ENCODE measurements at places on chromosomes 12 and 14.

DNA sequence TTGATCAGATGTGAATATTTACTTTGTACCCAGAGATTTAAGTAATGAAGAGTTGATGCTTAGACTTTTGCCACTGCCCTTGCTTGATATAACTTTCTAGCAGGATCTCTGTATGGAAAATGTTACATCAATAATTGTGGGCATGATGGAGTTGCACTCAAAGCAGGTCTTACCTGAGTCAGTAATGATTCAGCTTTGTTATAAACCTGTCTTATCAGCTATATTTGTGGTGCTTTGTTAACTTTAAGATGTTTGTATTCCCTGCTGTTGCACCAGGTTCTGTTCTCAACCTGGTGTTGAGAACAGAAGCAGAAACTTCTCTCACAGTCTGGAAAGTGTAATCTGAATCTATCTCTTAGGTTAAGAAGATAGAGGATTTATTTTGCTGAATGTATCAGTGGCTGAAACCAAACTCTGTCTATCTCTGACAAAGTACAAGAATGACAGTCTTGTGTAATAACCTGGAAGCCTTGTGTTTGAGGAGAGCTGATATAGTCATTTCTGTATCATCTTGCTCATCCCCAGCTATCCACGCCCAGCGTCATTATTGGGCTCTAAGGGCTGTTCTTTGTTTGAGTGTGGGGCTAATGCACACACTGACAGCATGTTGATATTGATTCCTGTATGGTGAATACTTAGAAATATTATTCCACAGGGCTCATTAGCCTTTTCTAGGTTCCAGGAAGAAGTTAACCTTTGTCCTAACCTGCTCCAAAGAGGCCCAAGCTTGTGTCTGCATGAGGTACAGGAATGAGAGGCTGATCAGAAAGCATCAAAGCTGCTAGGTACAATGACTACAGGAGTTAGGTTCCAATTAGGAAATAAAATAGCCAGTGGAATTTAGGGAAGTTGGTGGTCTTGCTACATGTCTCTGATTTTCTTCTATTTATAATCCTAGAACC lies 3.6 kb downstream of the AKAP6 start:
- no peak for DNase-seq

- DNase-seq: no peak
These were observed 1.9 kb downstream of the SRGAP1 start for GRCh38 chr12:63846238-63846967.

DNA sequence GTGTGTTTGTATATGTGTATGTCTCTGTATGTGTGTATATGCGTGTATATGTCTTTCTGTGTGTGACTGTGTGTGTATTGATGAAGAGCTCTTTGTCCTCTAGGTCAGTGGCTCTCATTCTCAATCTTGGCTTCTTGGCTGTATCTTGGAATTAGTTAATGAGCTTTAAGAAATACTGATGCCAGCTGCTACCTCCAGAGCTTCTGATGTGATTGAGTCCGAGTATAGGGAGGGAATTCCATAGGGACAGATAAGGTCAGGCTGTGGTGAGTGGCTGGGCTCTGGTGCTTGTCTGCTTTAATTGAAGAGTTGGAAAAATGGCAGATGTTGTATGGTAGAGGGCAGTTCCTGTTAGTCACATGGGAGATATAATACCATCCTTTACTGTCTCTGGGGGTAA lies 140.1 kb downstream of the C12orf75 start:
- DNase-seq: no peak

DNA sequence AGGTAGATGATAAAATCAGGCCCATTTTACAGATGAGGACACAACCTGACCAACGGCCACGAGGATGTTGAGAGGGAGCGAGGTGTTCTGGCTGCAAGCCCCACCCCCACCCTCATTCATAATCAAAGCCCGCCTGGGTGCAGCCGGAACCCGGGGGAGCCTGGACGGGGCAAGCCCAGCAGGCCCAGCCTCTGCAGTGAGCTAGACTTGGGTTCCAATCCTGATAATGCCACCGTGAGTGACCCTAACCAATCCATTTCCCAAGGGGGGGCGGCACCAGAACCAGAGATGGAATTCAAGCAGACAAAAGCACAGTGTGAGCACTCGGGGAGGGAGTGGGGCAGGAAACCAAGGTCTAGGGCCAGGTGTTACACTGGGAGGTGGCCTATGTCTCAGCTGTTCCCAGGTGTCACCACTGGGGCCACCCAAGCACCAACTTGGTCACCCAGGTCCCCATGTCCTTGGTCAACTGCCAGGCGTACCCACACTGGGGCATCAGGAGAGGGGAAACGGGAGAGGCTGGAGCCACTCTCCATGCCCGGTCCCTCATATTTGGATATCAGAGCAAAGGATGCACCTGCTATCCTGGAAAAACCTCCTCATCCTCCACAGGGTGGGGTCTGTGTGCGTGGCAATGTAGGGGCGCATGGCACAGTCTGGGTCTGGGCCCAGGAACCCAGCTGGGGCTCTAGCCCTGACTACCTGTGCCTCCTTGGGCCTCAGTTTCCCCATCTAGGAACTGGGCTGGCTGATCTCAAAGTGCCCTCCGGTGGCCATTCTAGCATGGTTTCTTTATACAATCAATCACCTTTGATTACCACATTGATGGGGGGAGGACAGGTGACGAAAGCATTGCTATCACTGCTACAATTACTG lies 58.4 kb downstream of the FAM222A start:
- DNase-seq: no peak

GRCh38 chr12:113505941-113506340 lies 34.3 kb upstream of the LHX5 start:
- no peak for DNase-seq

GRCh38 chr12:56374726-56375597 lies 12.3 kb upstream of the APOF start:
- DNase-seq: no peak

DNA sequence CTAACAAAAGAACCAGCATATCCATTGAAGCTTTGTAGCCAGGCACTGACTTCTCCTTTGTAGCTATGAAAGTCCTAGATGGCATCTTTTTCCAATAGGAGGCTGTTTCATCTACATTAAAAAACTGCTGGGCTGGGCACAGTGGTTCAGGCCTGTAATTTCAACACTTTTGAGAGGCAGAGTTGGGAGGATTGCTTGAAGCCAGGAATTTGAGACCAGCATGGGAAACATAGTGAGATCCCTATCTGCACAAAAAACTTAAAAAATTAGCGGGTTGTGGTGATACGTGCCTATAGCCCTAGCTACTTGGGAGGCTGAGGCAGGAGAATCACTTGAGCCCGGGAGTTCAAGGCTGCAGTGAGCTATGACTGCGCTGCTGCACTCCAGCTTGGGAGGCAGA lies 167.7 kb downstream of the CALM1 start:
- DNase-seq: no peak

GRCh38 chr12:32522331-32523221 lies 123.2 kb downstream of the FGD4 start:
- no peak for DNase-seq

DNA sequence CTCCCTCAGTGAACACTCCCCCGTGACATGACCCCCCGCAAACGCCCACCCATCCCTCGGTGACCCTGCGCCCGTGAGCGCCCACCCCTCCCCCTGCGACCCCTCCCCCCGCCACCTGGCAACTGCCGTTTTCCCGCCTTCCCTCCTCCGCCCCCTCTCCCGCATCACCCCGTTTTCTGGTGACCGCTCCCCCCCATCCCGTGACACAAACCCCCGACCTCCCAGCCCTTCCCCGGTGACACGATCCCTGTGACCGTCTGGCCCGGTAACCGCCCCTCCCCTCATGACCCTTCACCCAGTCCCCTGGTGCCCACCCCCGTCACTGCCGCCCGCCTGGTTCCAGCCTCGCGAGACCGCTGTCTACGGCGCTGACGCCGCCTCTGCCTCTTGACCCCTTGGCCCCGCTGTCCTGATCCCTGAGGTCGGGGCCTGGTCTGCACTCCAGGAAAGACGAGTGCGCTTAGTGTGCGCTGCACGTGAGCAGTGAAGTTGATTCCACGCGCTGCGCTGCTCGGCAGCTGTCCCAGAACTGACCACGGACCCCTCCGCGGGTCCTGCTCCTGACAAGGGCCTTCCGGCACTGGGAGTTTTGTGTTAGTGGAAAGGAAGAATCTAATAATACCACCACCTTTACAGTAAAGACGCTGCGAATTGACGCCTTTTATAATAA lies 59.4 kb downstream of the DDX51 start:
- no peak for DNase-seq

DNA sequence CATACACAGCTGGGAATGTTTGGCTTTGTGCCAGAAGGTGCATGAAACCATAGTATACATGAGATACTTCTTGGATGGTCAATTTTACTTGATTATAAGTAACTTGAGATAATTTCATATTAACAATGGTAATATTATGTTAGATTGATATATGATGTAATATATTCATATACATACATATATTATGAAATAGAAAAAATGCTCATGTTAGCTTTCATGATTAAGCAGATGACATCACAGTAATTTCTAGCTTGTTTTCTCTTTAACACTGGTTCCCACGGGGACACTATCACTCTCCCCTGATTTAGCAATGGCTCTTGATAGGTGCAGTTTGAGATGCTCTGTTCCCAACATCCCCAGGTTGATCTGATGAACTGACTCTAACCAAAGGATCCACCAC lies 35.4 kb upstream of the NTF3 start:
- DNase-seq: no peak
